ENCODE measurements at places on chromosomes 16 and 17. TPM values are rescaled to one million over a fixed set of nuclear protein-coding genes. Genes with fewer than 3 reads are reported as not detected.

CDK5RAP3 gene
- total RNA-seq = 78.2 TPM

PRR15L gene
- total RNA-seq = not detected

- no peak for DNase-seq
Observed at GRCh38 chr16:11164482-11165270, 91.3 kb downstream of the SOCS1 start.

DNA sequence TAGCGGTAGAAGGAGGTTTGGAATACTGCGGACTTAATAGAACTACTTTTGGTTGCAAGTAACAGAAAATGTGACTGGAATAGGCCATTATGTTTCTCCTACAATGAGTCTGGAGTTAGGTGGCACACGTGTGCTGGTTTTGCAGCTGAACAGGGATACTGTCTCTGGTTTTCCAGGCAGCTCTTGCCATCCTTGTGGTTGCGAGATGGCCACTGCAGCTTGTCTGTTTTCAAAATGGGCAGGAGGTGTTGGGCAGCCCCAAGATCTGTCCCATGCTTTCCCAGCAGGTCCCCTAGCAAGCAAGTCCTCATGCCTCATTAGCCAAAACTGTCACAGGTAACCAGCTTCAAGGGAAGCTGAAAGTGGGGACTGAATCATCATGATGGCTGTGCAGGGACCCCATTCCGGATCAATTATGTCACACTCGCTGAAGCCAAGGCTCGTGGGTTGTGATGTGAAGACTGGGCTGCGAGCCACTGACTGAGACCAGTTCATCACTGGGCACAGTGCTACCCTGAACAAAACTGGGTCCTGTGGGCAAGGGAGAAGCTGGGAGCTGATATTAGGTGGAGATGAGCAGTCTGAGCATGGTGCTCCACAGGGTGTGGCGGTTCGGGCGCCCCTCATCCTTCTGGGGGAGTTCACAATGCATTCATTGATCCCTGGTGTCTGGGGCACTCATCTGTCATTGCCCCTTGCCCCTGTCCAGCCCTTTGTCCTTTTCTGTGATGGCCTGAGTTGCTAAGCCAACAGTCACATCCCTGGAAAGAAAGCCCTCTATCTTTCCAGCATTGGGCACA lies 82.1 kb downstream of the KSR1 start:
- no peak for DNase-seq

HAP1 gene
- not detected for total RNA-seq

TERB1 gene
- total RNA-seq = not detected

GRCh38 chr16:53896722-53897121 lies 192.8 kb downstream of the FTO start:
- no peak for DNase-seq

DNA sequence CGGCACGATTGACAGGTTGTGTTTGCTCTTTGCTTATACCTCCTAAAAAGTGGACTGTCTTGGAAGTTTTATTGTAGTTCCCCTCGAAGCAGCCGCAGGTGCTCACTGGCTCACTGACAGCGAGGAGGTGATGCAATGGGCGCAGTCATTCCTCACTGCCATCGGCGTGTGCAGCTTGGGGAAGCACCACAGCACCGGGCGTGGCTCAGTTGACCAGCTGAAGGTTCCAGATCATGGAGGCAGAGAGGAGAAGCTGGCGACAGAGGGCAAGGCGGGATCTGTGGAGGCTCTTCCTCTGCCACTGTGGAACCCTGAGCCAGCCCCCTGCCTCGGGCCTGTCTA lies 72.1 kb upstream of the TNRC6C start:
- DNase-seq = no peak

DNA sequence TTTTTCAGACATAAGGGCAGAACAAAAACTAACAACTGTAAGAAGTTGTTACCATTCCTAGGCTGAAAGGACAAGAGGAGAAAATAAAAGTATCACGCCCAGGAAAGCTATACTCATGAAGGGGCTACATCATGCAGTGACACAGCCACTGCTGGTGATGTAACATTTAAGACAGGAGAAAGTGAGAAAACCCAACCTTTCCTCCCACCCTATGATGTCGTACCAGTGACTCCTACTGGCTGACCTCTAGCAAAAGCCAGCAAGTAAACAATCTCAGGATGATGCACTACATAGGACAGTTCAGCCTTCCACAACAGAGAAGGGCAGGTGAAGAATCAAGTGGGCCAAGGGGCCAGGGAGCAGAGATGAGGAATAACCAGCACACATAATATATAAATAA lies 14.0 kb upstream of the OR1E2 start:
- DNase-seq = no peak

DNA sequence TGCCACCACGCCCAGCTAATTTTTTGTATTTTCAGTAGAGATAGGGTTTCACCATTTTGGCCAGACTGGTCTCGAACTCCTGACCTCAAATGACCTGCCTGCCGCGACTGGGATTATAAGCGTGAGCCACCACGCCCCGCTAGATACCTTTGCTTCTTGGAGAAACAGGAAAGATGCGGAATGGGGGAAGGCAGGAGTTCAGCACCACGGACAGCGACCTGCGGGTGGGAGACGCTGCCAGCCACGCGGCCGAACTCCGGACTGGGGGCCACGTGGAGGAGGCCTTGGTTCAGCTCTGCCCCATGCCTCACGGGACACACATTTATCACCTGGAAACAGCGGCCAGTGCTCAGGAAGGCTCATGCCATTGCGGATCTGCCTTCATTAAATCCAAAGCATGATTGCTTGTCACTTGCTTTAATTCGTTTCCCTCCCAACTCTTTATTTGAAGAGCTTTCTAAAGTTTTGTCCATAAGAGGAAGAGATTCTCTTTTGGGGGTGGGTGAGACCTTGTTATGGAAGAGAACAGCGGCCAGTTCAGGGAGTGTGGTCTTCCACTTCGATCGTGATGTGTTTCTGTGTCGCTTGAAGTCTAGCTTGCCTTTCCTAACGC lies 219.9 kb downstream of the ENGASE start:
- DNase-seq = no peak

KREMEN2 gene
- not detected for total RNA-seq

GRCh38 chr17:76085066-76085730 lies 6.2 kb downstream of the ZACN start:
- DNase-seq = no peak

METRNL gene
- 53.5 TPM for total RNA-seq

RFWD3 gene
- 40.8 TPM for total RNA-seq

GRCh38 chr16:74607310-74607961 lies 522 bp upstream of the GLG1 start:
- no peak for DNase-seq

GRCh38 chr17:66855204-66855603 lies 20.3 kb downstream of the CACNG5 start:
- DNase-seq = no peak

- peak; percentile 93 for DNase-seq
Observed at GRCh38 chr17:559551-560431, 154.8 kb downstream of the VPS53 start.

TOX3 gene
- not detected for total RNA-seq

PRPSAP1 gene
- total RNA-seq = 38.6 TPM

CLDN7 gene
- 0.29 TPM for total RNA-seq

DNA sequence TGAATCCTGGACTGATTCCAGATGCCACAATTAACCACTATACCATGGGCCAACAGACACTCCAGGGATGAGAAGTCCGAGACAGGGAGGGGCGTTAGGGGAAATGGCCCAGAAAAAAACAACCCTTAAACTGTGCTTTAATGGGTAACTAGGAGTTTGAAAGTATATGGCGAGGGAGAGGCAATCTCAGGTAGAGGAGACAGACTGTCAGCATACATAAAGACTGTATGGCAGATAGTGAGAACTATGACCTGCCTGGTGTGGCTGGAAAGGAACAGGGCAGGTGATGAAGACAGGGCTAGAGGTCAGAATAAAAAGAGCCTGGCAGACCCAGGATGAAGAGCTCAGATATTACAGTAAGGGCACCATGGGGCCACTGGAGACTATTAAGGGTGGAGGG lies 8.1 kb downstream of the ZZEF1 start:
- DNase-seq = no peak

- no peak for DNase-seq
Observed at GRCh38 chr16:52450916-52451315, 96.0 kb downstream of the TOX3 start.

ACBD4 gene
- 7.1 TPM for total RNA-seq

DNA sequence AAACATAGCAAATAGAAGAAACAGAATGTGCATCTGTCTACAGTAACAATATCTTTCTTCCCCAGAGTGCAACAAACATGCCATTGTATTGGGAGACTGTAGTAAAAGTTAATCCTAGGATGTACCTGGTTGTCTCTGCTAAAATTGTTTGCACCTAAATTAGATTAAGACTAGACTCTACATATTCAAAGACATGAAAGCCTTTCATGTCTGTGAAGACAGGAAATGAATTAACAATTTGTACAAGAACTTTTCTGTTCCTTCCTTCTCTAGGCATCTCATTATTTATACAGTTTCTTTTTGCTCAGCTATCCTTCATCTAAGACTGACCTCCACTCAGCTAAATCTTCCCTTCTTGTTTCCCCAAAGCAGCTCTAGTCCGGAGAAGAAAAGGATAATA lies 220.6 kb downstream of the LGALS9B start:
- no peak for DNase-seq

CMTM1 gene
- 6.2 TPM for total RNA-seq

DNA sequence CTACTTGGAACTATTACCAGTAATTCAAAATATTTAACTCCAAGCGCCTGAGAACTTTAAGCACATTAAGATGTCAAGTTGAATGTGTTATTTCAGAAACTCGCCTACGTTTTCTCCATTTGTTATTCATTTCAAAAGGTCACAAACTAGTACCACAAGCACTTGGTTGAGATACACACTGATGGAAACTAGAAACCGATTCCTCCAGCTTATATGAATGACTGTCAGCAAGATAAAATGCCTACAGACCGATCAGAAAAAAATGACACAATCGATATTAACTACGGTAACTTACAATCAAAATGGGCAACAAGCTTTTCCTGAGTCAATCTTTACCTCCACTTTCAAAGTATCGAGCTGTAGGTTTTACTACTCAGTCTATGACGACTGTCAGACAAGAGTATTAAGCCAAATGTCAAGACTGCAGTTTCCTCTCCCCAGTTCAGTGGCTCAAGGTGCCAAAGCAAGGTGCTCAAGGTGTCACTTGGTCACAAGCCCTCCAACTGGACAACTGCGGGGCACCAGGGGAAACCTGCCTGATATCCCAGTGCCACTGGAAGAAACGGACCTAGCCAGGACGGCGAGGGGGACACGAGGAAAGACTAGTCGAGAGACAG lies 678 bp downstream of the SRP68 start:
- DNase-seq = no peak

DNA sequence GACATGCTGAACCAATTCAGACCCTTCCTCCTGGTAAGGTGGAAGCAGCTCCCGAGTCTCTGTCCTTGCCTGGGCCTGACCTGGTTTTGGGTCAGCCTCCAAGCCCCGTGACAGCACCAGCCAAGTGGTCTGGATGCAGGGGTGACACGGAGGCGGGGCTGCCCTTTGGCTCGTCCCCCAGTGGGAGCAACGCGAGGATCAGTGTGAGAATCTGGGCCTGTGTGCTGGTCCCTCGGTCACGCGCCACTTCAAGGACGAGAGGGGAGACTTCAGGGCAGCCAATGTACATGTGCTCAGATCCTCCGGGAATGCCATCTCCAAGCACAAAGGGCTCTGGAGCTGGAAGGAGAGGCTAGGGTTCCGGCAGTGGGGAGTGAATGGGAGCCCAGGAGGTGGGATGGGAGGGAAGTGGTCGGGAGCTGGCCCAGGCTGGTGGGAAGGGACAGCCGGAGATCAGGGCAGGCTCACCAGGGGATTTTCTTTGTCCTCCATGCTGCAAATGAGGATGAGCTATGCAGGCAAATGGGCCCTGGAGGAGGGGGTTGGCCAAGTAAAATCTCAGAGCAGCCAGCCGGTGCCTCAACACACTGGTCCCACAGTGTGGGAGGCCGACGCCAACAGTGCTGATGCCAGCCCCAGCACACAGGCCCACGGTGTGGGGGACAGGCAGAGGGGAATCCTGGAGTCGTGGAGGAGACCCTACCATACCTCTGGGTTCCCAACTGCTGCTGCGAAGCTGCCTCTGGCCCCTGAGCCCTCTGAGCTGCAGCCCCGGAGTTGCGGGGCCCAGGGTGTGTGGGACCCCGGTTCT lies 4.2 kb upstream of the NDRG4 start:
- no peak for DNase-seq

CTRB2 gene
- not detected for total RNA-seq

ABCC6 gene
- not detected for total RNA-seq

CDH8 gene
- total RNA-seq = not detected

ERCC4 gene
- total RNA-seq = 16.4 TPM

DNA sequence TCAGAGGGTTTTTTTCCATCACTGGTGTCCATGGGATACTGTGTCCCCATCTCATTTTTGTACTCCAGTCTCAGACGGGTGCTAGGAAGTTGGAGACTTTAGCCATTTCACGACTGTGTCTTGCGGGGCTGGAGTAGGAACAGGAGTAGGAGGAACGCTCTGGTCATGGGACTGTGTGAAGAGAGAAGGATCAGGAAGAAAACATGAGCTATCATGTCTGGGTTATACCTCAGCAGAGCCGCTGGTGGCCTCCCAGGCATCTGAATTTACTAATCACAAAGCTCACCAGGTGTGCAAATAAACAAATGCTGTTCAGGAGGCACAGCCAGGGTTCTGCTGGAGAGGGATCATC lies 225.4 kb downstream of the SEC14L1 start:
- DNase-seq = no peak

DNA sequence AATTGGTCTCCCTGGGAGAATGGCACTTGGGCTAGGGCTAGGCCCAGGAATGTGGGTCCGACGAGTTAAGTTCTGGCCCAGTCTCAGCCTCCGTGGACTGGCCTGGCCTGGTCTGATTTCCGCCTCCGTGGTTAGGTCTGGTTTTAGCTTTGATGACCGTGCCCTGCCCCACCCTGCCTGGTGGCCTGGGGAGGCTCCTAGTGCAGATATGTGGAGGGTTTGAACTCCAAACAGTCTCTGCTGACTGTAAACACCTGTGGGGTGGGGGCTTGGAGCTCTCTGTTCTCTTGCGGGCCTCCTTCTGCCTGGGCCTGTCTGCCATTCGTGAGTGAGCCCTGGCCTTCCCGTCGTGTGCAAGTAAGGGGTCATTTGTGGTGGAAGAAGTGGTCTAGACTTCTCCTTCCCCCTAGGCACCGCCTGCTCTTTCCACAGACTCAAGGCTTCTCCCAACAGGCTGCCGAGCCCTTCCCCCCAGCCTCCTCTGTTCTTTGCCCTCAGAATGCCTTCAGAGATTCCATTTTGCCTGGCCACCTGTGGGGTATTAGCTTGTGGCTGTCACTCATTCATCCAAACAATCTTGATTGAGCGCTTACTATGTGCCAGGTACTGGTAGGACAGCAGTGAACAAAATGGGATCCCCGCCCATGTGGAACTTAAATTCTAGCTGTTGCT lies 1.6 kb downstream of the ATP6V0C start:
- DNase-seq = no peak

GRCh38 chr17:4144422-4144747 lies 1.4 kb downstream of the CYB5D2 start:
- no peak for DNase-seq

- no peak for DNase-seq
Observed at GRCh38 chr17:35683591-35683990, 47.8 kb upstream of the RASL10B start.

GRCh38 chr16:17532338-17532995 lies 61.7 kb upstream of the XYLT1 start:
- DNase-seq = no peak

SNX20 gene
- total RNA-seq = not detected

GRCh38 chr17:72764632-72765041 lies 327.9 kb downstream of the SLC39A11 start:
- peak; percentile 25 for DNase-seq

- peak; percentile 79 for DNase-seq
Observed at GRCh38 chr16:54286366-54287130, at the start of gene IRX3. IRX3 (minus strand) TSS chr16:54286787; CDS start chr16:54286050, 737 bp downstream.

GRCh38 chr17:32692179-32692578 lies 184.7 kb downstream of the MYO1D start:
- no peak for DNase-seq

MARVELD3 gene
- not detected for total RNA-seq

Measured in HFFc6 (cell line).